ENCODE measurements at places on chromosomes 11 and 22.

- no peak for DNase-seq
Measured at GRCh38 chr11:66189031-66189745, 79.3 kb upstream of the RAB1B start.

DNA sequence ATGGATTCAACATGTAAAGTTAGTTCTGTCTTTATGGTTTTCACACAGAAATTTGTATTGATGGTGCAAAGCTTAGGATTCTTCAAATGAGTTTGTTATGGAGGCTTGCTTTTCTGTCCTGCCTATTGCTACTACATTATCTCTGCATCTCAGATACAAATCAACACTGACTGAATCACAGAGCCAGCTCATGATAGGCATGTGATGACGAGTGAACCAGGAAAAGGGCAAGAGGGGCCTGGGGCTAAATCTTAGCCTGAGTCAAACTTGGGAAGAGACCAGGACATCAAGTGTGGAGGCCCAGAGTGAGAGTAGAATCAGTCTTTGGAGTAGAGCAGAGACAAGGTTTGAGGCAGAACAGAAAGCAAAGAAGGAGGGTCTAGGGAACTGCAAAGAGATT lies 107.1 kb upstream of the CD44 start:
- no peak for DNase-seq

DNA sequence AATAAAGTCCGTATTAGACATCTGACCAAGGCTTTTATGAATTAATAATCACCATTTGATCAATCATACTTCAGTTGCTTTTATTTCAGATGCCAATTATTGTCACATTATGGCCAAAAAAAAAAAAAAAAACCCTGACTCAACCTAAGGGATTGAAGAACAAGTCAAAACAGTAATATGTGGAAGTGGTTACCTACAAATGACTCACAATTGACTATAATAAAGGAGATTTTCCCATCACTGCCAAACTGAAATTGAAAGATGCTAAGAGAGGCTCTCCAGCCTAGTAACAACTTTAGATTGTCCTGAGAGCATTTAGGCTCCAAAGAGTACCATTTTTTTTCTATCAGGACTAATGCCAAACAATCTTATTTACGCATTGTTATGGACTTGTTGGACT lies 35.2 kb downstream of the SOX6 start:
- DNase-seq, result no peak

DNA sequence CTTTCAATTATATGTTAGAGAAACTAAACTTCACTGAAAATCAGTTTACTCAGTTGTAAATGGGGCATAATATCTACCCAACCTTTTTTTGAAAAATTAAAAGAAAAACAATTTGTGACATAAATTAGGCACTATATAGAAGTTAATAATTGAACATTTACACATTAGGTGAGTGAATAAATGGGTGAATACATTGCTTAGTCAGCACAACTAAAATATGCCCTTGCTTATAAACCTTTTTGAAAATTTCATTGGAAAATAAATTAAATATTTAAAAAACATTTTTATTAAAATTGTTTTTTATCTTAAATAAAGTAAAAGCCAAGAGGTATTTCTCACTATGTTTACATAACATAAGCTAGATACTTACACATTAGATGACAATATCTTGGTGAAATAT lies 994.5 kb upstream of the TENM4 start:
- DNase-seq, result no peak

DNA sequence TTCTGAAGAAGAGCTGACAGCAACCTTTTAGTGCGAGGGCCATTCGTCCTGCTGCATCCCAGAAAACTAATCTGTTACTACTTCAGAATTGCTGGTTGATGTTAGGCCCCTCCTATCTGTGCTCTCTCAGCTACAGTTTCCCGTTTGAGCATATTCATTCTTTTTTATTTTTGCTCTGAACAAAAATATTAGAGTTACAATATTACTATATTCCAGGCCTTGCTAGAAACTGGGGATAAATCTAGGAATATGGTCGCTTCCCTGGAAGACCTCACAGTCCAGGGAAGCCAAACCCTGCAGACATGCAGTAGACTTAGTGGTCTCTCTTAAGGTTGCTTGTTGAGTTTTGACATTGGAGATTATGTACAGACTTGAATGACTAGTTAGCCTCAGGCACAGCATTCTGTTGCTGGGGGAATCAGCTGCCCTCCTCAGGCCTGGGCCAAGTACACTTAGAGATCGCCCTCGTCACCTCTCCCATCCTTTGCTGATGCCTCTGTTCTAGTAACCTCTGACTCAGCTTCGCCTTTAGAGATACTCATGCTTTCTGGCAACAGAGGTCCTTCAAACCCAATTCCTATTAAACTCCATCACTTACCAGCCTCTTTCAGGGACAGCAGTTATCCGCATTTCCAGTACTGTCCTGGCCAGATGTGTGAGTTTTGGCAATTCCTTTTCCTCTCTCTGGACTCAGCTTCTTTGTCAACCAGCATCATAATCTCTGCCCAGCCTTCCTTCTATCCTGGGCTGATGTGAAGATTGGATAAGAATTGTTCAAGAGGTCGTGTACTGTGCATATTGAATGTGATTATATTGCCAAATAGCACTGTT lies 698 bp upstream of the ANAPC15 start:
- DNase-seq, result no peak

- peak; percentile 64 for DNase-seq
Measured at GRCh38 chr11:125091247-125091876, 20.1 kb downstream of the TMEM218 start.

DNA sequence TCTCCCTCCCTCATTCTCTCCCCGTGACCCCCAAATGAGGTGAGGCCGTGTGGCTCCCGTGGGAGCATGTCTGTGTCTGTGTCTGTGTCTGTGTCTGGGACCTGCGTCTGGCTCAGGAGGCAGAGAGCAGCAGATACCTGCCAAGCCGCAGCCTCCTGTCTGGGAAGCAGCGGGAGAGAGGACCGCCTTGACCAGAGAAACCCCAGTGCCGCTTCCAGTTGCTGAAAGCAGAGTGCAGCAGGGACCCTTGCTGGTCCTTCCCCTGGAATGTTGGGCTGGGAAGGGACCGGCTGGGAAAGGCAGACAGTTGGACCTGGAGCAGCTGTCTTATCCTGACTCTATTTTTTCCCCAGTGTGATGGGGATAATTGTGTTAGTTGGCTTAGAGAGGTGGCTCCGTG lies 525 bp downstream of the CSDC2 start:
- DNase-seq, result no peak

DNA sequence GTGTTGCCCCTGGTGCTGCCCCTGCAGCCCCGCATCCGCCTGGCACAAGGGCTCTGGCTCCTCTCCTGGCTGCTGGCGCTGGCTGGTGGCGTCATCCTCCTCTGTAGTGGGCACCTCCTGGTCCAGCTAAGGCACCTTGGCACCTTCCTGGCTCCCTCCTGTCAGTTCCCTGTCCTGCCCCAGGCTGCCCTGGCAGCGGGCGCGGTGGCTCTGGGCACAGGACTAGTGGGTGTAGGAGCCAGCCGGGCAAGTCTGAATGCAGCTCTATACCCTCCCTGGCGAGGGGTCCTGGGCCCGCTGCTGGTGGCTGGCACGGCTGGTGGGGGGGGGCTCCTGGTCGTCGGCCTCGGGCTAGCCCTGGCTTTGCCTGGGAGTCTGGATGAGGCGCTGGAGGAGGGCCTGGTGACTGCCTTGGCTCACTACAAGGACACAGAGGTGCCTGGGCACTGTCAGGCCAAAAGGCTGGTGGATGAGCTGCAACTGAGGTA lies 278 bp downstream of the ROM1 start:
- no peak for DNase-seq
